Stimulated activated CD4-positive, alpha-beta T cell treated with anti-CD3 and anti-CD28 coated beads, Interleukin-1b, Interleukin-23, amount 100 ng/mL, for 4 hours (primary cell): ENCODE measurements at places on chromosomes 3 and 15.

- DNase-seq: no peak
These were observed 22.6 kb downstream of the PDZRN3 start for GRCh38 chr3:73602170-73602569.

- no peak for DNase-seq
These were observed 158.8 kb downstream of the CLSTN2 start for GRCh38 chr3:140093742-140094141.

DNA sequence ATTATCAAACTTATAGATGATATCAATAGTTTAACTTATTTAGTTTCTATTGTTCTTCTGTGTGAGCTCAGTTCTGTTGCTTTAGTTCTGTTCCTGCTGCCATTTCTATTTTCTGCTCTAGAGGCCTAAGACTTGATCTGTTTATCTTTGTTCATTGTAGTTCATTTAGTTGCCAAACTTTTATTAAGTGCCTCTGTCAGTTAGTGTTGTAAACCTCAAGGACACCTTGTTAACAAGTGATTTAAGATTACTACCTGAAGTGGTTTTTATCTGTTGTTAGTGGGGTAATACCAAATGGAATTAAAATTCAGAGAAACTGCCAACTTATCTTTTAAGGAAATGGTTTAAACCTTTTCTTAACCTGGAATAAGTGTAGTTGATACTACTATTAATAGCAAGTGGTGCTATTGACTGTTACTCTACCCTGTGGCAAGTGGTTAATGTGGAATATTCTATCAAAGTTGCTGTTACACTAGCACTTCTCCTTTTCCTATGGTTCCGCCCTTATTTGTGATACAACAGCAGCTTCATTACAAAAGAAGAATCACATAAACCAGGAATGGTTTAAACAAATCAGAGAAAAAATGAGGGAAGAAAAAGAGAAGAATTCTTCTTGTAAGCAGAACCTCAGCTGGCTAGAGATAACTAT, 500.6 kb upstream of the GOLIM4 start:
- DNase-seq: no peak

GRCh38 chr3:81910244-81910852, 148.9 kb upstream of the GBE1 start:
- DNase-seq: no peak

DNA sequence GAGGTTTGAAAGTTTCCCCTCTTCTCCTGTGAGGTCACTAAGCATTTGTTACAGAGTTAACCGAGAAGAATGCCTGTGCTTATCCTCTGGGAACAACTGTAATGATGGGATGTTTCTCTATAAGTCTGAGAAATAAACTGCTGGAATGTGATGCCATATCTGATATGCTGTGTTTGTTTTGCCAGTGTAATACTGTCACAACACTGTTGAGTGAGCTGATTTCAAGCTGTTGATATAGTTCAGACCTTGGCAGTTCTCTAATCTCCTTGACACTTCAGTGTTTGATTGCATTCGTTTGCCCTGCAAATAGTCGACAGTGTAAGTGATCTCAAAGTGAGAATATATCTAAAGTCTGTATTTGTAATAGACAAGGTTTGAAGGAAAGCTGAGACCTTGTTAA, 73.3 kb downstream of the PTPRG start:
- no peak for DNase-seq
